ENCODE measurements at places on chromosomes 6 and 20. TPM values are rescaled to one million over a fixed set of nuclear protein-coding genes. Genes with fewer than 3 reads are reported as not detected.

Gene SNPH
- 1.8 TPM for polyA plus RNA-seq

Gene OR2H1
- polyA plus RNA-seq, result not detected

Gene PREP
- 12.0 TPM for polyA plus RNA-seq

Gene OOEP
- not detected for polyA plus RNA-seq

Gene GSTA3
- polyA plus RNA-seq, result not detected
